ENCODE measurements at places on chromosomes 6 and 20.

DNA sequence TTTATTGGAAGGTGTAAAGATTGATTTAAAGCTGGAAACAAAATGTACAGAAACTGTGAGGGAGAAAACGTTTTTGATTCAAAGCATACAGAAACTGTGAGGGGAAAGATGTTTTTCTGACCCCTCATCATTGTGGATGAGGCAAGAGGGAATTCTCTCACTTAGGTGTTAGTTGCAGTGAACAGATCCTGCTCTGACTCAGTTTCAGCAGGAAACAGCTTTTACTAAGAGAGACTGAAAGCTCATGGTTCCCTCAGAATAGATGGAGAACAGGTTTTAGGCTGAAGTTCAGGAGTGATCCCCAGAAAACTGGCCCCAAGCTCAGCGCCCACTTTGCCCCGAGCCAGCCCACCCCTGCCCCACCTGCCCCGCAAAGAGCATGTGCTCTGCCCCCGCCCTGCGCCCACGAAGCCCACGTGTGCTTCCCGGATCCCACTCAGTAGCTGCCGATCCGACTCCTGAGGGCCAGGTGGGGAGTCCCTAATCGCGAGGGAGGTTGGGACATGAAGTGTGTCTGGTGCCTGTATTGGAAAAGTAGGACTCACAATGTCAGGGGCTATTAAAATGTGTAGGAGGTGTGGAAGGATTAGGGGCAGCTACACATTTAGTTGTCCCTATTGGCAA lies 41.2 kb downstream of the DUSP22 start:
- DNase-seq: no peak

GRCh38 chr6:113994934-113995342 lies 24.0 kb upstream of the HDAC2 start:
- DNase-seq: peak; percentile 27

GRCh38 chr20:35369804-35370203 lies 42.0 kb downstream of the UQCC1 start:
- DNase-seq: no peak

GRCh38 chr6:157494132-157494710 lies 113.2 kb downstream of the ZDHHC14 start:
- DNase-seq: peak; percentile 92

DNA sequence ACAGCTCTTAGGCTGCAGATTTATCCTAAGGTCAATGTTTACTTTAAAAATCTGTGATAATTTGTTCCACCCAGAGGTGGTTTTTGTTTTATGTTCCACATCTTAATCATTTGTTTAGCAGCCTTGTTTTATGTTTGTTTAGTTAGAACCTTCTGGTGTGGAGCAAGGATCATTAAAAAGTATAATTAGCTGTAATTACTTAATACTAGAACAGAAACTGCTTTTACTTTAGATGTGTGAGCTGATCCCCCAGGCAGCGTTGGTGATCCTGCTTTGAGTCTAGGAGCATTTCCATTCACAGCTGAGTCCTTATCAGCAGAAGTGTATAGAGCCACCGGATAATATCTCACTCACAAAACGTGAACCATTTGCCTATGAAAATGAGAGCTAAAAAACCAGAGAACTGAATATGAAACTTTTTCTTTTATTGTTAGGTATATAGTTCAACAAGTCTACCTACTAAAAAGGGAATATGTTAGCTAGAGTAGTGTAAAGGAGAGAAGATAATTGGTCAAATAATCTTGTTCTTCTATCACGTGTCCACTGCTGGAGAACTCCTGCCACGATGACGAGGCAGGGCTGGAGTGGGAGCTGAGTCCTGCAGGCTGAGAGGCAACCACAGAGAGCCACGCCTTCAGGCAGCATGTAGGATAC lies 78.5 kb downstream of the TRMT11 start:
- no peak for DNase-seq

- DNase-seq: no peak
Observed at GRCh38 chr6:136600818-136601217, 50.6 kb upstream of the MAP7 start.

Measured in G401 (cell line).